Stimulated activated effector memory CD8-positive, alpha-beta T cell treated with anti-CD3 and anti-CD28 coated beads, Interleukin-12 subunit alpha, Interleukin-12 subunit beta, amount 100 ng/mL, for 72 hours (primary cell): ENCODE measurements at places on chromosomes 2 and 18.

DNA sequence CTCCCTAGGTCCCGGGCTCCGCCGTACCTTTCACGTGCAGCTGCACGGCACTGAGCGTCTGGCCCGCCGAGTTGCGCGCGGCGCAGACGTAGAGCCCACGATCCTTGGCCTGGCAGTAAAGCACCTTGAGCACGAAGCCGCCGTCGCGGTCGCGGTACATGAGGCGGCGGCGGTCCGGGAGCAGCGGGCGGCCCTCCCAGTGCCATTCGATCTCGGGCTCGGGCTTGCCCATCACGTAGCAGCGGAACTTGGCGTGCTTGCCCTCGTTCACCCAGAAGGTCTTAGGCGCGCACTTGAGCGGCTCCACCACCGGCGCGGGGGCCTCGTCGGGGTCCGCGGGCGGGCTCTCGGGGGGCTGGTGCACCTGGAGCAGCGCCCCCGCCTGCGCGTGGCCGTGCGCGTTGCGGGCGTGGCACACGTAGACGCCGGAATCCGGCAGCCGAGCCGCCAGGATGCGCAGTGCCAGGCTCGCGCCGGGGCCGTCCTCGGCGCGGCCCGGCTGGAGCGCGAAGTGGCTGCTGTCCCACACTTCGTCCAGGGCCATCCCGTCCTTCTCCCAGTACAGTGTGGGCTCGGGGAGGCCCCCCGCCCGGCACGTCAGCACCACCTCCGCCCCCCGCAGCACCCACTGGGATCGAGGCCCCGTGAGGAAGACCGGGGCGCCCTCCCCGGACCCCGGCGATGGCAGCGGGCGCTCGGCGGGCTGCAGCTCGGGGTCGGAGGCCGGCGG is 980 bp downstream of the OBSL1 start:
- no peak for DNase-seq

DNA sequence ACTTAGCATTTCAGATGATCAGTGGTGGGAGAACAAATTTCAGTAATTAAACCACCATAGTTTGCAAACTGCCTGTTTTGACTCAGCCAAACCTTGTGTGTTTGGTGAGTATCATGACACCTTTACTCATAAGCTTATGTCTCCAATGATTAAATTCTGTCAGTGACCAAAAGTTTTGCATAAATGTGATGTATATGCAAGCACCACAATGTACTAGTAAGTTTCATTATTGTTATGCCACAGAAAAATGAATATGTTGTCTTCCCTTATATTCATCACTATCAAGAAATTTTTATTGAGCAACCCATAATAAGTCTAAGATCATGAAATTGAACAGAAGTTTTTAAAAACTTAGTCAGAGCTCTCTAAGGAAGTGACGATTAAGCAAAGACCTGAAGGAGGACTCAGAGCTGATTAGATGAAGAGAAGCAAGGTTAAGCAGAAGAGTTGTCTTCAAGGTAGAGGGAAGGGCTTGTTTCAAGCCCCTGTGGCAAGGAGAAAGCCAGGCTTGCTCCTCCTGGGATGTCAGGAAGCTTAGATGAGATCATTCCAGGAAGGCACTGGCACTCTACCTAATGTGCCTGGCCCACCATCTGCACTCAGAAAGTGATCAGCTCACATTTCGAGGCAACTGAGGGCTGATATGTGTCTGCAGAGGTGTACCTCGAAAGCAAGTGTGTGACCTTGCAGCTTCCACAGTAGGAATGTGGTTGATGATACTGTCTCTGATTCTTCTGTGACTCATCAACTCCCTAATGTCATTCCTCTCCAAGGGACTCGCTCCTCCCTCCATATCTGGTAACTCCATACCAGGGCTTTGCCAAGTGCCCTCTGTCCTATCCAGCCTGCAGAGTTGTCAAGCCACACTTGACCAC is 54.7 kb downstream of the KCTD18 start:
- DNase-seq, result no peak

- DNase-seq, result no peak
Observed at GRCh38 chr2:142300517-142300916, 169.7 kb upstream of the LRP1B start.

- no peak for DNase-seq
Observed at GRCh38 chr2:113278742-113279139, at the start of gene PAX8. TSS of gene PAX8 (minus strand) at chr2:113278921. CDS start at chr2:113278394, 527 bp downstream.

DNA sequence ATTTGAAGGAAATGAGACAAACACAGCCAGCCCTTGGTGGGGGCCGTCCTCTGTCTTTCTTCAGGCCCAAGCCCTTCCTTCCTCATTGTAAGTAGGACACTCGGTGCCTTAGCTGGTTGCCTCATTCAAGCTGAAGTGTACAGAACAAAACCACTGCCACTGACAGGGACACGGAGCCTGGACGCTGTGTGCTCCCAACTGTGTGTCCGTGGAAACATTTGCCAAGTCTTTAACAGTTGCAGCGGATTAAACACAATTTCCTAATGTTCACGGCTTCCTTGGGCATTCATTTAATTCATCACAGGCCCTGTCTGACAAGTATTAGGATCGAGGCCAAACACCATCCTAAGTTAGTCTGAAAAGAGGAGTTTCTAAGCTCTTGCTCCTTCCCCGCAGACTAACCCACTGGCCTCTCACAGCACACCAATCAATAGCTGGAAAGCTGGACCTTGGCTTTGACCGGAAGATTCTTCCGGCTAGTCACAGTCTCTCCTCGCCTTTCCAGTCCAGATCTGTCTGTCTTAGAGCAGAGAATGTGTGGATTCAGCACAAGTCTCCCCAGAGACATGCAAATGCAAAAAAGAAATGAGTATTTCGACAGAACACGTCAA is 68.7 kb upstream of the ACSL3 start:
- DNase-seq, result no peak

- DNase-seq, result no peak
Observed at GRCh38 chr2:68696554-68696953, 38.1 kb upstream of the ARHGAP25 start.

- no peak for DNase-seq
Observed at GRCh38 chr2:74333175-74333574, 10.0 kb downstream of the SLC4A5 start.

- DNase-seq, result no peak
Observed at GRCh38 chr2:177711483-177712265, 319.1 kb downstream of the AGPS start.

GRCh38 chr2:75157435-75157834 is 41.9 kb downstream of the TACR1 start:
- DNase-seq, result no peak

GRCh38 chr18:59265246-59265973 is 7.8 kb downstream of the RAX start:
- no peak for DNase-seq

DNA sequence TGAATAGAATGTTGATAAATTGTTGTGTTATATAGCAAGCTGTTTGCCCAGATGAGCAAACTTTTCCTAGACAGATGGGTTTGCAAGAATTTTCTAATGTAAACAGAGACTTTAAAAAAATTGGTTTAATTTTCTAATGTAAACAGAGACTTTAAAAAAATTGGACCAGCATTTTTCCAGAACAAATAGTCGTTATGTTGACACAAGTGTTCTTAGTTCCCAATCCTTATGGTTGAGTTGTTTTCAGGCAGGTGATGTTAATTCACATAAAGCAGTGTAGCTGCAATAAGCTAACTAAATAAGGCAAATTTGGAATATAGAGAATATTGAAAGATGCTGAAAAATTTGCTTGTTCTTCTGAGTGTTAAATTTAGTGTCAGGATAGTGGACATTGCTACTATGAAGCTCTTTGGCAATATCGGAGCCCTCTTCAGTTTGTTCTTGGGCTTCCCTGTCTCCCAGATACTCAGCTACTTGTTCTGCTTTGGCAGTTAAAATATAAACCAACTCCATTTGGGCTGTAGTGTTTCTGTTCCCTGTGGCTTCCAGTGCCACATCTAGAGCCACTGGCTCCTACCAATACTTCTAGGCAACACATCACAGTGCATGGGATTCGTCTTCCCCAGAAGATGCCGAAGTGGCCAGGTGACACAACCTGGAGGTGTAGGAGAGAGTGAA is 105.7 kb downstream of the DYNAP start:
- DNase-seq, result no peak

DNA sequence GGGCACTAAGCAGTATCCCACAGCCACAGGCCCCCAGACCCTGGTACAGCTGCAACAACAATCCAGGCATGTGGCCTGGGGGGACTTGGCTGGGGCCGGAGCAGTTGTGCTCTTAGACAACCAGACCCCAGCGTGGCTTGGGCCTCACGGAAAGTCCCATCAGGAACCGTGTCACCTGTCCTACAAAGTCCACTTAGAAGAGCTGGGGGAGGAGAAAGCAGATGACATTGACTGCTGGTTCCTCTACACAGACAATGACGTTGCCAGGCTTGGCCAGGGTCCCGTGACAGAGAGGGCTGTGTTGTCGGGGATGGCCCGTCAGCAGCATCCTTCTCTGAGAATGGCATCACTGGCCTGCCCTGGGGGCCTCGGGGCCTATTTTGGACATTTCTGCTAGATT is 124.5 kb downstream of the SEPTIN10 start:
- DNase-seq, result no peak

GRCh38 chr2:224436634-224437033 is 34.7 kb upstream of the FAM124B start:
- no peak for DNase-seq

DNA sequence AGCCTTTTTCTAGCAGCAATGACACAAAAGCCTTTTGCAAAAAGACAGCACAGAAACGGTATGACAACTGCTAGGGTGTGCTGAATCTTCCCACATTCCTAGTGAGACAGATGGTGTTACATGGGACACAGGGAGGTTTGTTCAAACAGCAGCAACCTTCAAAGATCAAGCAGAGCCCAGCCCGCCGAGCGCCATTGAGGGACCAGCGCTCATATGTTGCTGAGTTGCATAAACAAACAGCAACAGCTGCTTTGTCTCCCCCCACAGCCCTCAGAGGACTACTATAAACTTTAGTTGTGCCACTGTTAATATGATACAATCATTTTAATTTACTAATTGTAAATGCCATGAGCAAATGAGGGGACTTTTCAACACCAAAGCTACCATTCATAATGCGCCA is 117.7 kb downstream of the ZEB2 start:
- no peak for DNase-seq

- DNase-seq, result no peak
Observed at GRCh38 chr18:28185121-28185520, 8.2 kb upstream of the CDH2 start.
